Globus pallidus (tissue), 1 donor: ENCODE measurements at places on chromosomes 11 and 22.

- DNase-seq = peak; percentile 54
These were observed 34.3 kb upstream of the CSTF3 start for GRCh38 chr11:33195462-33196173.

DNA sequence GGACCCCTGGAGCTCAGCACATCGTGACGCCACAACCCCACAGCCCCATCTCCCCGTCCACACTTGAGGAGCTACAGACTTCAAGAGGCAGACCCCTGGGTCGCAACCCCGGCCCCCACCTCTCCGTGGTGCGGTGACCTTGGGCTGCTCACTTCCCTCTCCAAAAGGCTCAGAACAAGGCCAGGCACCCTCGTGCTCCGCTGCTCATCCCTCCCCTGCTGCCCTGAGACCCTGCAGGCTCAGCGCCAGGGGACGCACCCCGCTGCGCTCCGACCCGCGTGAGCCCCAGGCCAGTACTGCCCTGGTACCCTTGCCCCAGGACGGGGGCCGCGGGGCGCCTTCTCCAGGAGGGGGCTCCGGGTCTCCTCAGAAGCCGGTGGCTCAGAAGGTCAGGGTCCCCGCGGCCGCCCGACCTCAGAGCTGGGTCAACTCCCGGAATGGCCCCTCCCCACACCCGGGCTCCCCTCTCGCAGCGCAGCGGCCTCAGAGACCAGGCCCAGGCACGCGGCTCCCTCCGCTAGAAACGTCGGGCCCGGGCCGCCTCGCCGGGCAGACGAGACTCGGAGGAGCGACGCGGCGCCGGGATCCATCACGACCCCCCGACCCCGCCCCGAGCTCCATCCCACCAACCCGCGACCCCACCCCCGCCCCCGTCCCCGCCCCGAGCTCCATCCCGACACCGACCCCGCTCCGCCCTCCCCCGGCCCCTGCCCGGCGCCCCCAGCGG is 563 bp downstream of the GATD1 start:
- no peak for DNase-seq

DNA sequence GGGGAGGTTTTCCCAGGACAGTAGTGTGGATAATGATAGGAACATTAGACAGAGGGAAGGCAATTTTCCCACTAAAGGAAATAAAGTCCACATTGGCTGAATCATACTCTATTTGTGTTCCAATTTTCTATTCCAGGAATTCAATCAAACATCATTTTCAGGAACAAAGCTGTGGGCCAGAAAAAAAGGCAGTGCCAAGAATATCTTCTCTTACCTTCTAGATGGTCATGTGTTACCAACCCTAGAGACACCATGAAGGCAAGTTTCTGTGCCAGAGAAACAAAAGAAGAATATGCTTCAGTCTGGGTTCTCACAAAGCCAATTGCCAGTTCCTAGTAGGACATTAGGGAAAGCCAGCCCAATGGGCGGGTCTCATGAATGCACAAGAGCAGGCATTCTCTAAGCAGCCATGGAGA is 27.5 kb downstream of the LARGE2 start:
- peak; percentile 38 for DNase-seq

DNA sequence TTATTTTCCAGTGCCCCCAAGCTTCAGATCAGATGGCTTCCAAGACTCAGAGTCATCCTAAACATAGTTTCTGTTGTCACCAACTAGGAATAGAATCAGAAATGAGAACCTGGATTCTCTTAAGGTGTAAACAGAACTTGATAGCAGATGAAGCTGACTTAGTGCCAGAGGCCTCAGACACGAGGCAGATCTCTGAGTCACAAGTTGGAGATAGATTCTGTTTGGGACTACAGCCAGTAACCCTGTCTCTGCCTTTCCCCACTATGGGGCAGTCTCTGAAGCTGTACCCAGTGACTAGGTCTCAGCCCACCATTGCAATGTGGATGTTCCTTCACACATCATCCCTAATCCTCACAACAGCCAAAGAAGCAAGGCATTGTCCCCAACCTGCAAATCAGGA is 25.4 kb downstream of the NEU3 start:
- no peak for DNase-seq

DNA sequence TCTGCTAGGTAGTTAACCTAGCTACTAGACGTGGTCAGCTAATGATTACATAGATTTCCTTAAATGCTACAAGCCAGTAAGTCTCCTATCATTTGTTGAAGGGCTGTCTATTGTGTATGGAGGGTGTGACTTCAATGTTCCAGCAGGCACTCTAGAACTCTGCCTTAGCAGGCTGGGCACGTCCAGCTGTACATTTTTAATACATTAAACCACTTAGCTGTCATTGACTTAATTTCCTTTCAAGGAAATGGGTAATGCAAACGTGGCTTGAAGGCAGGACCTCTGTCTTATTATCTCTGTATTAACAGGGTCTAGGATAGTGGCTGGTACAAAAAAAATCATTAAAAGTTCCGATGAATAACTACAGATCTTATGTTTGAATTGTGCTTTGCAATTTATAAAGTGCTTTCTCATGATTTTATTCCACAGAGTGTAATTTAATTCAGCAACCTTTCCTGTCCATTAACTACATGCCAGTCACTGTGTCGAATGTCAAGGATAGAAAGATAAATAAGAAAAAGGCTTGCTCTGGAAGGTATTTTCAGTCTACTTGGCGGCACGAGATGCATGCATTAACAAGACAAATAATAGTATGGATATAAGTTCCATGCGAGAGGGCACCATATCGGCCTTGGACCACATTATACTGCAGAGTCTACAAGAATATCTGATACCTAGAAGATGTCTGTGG is 60.3 kb downstream of the APOL3 start:
- DNase-seq = no peak

GRCh38 chr11:103295704-103296103 is 186.5 kb downstream of the DYNC2H1 start:
- no peak for DNase-seq

- DNase-seq = no peak
These were observed 31.9 kb downstream of the FBLN1 start for GRCh38 chr22:45534339-45535192.

DNA sequence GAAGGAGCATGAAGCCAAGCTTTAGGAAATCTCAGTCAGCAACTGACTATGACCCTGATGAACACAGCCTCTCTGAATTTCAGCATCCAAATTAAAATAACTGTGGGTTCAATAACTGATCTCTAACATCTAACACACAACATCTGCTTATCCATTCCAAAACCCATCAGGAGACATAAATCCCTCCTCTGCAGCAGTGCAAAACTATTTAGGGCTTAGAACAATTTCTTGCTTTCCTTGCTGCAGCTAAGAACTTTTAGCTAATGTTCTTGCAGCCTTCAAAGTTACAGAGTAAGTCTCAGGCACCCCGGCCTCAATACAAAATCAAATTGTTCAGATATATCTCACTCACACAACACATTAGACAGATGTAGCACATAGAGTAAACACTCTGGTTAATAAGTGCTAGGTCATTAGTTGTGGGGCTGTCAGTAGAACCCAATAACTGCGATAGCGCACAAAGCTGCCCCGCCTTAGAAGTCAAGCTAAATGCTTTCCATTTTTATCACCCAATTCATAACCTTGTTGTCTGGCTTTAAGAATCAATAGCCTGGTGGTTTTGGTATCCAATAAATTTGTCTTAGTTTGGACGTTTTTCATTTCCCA is 139.6 kb downstream of the LARGE1 start:
- no peak for DNase-seq

DNA sequence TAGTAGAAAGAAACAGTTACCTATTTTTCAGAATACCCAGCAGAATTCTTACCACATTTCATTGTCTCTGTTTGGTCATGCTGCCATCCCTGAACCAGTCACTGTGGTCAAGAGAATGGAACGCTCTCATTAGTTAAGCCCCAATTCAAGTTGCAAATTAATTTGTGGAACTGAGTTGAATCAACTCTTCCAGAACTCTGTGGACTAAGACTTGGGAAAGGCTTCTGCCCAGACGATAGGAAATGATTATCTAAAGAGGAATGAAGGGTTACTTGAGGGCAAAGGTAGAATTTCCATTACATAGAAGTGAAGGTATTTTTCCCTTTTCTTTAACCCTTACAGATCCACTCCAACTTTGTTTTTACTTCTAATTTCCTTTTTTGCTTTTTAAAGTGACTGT is 286.4 kb downstream of the DYNC2H1 start:
- DNase-seq = no peak

GRCh38 chr11:113106507-113106906 is 145.3 kb downstream of the NCAM1 start:
- DNase-seq = no peak

- peak; percentile 40 for DNase-seq
These were observed at the start of gene ELMOD1 for GRCh38 chr11:107590460-107591377. Gene ELMOD1 (plus strand): TSS chr11:107591147. CDS start chr11:107618190, 27,043 bp downstream.

DNA sequence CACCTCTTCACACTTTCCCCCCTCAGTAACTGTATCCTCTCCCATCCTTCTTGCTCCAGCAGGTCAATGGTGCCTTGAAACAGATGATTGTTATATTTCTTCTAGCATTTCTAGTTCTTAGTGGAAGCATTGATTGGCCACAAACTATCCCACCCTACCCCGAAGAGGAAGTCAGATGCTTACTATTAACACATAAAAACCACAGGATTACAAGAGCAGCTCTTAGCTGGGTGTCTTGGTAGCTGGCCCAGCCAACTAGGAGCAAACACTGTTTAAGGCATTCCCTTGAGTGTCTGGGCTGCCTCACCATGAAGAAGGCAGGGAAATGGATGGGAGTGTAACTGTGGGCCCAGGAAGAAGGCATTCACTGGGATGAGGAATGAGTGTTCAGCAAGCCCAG is 176.6 kb downstream of the GRIK4 start:
- DNase-seq = no peak

GRCh38 chr11:19597206-19597605 is 115.4 kb upstream of the NAV2 start:
- DNase-seq = no peak

DNA sequence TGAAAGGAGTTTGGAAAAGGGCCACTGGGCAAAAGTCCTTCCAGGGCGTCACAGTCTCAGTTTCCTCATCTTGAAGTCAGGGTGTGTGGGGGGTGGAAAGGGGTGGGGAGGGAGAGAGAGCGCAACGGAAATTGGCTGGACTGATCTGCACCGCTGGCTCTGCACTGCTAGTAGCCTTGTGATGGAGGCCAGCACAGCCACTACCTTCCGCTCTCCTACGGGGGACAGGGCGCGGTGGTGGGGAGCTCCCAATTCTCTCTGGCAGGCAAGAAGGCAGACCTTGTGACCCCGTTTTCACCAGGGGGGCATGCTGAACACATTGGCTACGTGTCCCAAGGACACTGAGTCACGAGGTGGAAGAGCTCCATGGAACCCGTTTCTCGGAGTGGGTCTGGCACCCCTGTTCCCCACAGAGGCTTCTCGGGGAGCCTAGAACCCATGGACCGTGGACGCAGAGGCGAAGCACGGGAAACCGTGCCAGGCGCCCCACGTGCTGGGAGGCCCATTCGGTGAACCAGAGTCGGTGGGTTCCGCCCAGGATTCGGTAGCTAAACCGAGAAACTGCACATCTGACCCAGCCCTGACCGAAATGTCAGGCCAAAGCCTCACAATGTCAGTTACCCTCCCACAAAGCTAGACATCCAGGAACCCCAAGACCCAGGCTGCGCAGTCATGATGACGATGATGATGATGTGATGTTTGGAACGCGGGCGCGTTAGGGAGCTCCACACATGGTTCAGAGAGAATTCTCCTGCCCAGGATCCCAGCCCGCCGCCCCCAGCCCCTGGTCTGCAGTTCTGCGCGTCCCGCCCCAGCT is 28.3 kb upstream of the WNT11 start:
- peak; percentile 56 for DNase-seq

DNA sequence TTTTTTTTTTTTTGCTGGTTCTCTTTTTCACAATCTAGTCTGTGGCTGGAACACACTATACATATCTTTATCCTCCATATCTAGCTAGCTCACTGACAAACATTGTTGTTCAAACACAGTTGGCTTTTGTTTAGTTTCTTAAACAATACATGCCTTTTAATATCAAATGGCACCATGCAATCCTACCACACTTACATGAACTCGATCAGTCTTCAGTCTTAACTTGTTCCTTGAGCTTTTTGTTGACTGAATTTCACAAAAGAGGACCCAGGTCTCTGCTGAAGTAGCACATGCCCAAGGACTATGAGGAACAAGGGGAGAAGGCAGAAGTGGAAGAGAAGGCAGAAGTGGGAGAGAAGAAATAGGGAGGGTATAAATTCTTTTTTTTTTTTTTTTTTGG is 25.5 kb downstream of the TMEM123 start:
- DNase-seq = peak; percentile 86
